ENCODE measurements at places on chromosomes 7 and 10. TPM values are rescaled to one million over a fixed set of nuclear protein-coding genes. Genes with fewer than 3 reads are reported as not detected.
A peak's percentile ranks its signal among the peaks of the same experiment; 100 is the strongest.

- DNase-seq: no peak
These were observed 363.1 kb downstream of the GATA3 start for GRCh38 chr10:8417631-8418030.

DNA sequence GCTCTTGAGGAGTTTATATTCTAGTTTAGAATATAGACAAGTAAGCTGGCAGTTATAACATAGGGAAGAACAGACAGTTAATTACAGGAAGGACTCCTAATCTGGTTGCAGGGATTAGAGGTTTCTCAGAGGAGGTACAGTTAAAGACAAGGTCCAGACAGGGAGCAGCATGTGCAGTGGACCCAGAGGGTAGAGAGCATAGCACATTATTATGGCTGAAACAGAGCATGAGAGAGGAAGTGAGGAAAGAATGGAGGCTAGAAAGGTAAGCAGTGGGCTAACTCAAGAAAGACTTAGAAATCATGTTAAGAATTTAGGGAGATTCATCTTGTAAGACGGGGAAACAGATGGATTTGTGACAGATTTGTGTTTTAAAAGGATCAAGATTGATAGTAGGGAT is 9.7 kb downstream of the MIOS start:
- DNase-seq: no peak

- DNase-seq: no peak
These were observed 31.0 kb downstream of the PDE1C start for GRCh38 chr7:32039000-32039756.

DNA sequence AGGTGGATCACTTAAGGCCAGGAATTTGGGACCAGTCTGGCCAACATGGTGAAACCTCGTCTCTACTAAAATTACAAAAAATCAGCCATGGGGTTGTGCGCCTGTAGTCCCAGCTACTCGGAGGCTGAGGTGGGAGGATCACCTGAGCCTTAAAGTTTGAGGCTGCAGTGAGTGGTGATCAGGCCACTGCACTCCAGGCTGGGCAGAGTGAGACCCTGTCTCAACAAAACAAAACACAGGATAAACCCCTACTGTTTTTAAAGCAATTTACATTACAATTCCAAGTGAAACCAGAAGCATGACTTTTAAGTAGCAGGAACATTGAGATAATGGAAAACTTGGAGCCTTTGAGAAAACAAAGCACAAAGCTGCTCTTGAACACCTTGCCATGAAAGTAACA is 92.4 kb upstream of the BTBD16 start:
- no peak for DNase-seq

GRCh38 chr7:135343361-135343760 is 109.7 kb downstream of the STRA8 start:
- DNase-seq: no peak

DNA sequence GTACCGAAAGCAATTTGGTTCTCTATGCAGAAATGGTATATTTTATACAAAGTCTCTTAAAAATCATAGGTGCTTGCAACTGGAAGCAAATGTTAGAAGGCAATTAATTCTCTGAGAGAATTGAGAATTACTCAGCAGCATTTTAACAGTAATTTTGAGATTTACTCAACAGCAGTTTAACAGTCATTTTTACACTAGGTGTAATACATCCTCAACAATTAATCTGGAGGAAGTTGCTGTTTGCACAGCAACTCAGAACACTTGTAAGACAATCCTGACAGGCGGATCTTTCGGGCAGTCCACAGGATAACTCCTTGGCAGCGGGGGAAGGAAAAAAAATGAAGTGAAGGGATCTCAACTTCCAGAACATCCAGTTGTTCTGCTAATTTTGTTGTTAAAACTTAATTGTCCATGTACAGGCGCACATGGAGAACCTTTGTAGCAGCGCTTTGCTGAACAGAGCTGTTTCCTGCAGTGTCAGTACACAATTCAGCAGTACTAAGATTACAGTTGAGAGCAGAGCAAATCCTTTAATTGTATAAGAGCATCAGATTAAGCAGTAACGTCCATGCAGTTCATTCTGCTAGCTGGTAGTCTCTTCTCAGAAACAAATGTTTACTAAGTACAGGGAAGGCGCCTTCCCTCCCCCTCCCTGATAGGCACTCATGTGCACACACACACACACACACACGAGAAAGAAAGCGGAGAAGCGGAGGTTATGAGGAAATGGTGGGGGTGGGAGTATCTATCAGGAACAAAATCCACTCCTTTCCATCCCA is 43.8 kb downstream of the ENO4 start:
- no peak for DNase-seq

GRCh38 chr10:16231734-16232435 is 204.9 kb upstream of the PTER start:
- DNase-seq: no peak

- no peak for DNase-seq
These were observed 20.5 kb downstream of the GSAP start for GRCh38 chr7:77395626-77396025.

DNA sequence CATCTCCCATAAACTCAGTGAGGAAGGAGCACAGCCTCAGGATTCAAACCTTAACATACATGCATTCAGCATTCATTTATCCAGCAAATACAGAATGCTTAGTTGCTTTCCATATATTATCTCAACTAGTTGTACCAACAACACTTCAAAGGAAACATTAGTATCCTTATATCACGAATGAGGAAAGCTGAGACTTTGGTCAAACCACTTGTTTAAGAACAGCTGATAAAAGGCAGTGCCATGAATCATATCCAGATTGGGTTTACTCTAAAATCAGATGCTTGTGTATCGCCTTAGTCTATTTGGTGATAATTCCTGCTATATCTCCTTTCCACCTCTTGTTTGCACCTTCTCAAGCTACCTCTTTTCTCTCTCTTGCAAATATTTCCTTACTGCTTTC is 1.9 kb upstream of the CPED1 start:
- no peak for DNase-seq

- DNase-seq: peak; percentile 77
These were observed 129.6 kb upstream of the MKLN1 start for GRCh38 chr7:131197920-131198615.

DNA sequence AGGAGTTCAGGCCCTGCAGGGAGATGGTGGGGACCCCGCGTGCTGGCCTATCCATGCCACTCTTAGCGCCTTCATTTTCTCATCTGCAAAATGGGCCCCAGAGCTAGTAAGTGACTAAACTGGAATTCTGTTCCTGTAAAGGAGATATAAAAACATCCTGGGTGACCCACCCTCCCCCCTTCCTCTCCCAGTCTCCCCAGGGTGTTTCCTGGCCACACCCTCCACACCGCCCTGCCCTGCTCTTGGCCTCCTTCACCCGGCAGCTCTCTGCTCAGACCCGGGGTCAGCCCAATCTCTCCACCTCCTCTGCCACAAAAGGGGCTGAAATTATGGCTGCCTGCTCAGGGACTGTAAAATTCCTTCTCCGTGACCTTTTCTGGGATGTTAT is 70.7 kb downstream of the C10orf105 start:
- DNase-seq: no peak

GRCh38 chr7:149637911-149638565 is 135.3 kb downstream of the ZNF467 start:
- no peak for DNase-seq

- no peak for DNase-seq
These were observed 172.8 kb downstream of the NRP1 start for GRCh38 chr10:33161550-33162247.

DNA sequence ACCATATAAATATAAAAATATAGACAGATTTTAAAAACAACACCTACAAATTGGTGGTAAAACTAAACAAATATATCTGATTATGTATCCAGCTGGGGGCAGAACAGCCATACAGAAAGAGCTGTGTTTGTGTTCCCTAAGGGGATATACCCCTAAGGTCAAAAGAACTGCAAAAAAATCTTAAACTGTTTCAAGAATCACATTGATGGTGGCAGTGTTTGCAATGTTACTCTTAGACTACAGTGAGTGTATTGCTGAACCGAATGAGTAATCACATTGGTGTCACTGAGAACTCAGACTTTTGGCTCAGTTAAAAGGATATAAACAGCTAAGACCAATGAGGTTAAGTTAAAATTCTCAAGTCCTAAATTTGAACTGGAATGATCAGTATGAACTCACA is 27.1 kb upstream of the PTPRN2 start:
- DNase-seq: peak; percentile 57

DNA sequence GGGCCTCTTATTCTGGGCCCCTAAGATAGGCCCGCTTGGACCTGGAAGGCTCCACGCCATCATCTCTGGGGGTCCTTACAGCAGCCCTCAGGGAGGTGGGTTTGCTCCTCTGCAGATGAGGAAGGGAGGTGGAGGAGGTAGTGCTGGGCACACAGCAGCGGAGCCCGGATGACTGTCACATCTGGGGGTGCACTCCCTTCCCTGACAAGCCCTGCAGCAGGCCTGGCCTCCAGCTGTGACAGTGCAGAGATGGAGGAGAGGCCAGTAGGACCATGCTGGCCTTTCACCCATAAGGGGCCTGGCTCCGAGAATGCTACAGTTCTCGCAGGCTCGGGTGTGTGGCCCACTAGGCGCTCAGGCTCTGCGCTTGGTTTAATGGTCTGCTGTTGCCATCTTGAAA is 9.2 kb downstream of the GDF2 start:
- no peak for DNase-seq

DNA sequence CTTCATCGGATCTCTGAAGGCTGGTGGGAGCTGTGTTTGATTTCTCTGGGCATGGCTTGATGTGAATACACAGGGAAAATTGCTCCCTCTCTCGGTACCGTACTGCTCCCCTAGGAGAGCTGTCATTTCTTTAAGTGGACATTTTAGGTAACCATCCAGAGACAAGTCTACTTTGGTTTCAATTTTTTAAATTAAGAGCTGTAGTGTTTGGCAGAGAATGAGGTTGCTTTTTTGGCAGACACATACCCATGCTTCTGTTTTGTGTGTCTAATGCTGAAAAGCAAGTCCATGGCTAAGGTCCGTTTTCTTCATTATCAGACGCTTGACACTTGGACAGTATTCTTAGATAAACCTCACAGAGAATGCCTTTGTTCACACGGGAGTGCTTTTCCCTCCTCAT is 61.3 kb upstream of the TRIL start:
- DNase-seq: no peak

DNA sequence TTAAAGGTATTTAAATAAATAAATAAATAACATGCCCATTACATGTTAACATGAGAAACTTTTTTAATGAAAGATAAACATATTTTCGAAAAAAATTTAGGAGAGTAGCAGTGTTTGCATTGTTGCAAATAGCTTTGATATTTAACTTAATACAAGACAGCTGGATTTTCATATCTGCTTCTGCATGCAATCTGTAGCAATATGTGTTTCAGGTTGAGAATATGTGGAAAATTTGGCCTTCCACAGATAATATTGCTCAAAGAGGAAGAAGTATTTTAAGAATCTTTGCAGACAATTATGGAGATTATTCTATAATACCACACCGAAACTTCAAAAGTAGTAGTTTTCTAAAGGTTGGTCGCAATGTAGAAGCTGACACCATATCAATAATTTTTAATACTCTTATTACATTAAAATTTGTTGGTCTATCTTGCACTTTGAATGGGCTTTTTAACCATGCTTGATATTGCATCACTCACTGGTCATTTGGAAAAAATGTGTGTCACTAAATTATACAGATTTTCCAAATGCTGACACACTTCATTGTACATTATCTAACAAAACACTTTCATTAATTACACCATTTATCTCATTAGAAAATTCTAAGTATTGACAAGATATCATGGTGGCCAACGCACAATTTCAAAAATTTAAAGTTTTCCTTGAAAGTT is 229.8 kb upstream of the HDAC9 start:
- no peak for DNase-seq

DNA sequence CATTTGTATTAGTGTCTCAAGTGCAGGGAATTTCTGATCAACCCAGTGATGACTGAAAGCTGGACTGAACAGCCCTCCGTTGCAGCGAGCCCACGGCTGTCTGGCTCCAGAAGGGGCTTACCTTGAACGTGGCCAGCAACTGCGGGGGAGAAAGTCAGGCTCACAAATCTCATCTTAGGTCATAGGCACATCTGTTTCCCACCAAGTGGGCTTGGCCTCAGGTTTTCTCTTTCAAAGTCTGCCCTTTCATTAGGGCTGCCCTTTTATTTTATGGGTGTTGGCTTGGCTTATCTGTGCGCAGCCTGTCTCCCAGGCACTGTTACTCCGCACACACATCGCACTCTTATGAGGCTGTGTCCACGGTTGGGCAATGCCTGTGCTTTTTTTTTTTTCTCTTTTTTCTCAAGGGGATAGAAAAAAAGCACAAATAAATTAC is 178.0 kb downstream of the JCAD start:
- DNase-seq: no peak

DNA sequence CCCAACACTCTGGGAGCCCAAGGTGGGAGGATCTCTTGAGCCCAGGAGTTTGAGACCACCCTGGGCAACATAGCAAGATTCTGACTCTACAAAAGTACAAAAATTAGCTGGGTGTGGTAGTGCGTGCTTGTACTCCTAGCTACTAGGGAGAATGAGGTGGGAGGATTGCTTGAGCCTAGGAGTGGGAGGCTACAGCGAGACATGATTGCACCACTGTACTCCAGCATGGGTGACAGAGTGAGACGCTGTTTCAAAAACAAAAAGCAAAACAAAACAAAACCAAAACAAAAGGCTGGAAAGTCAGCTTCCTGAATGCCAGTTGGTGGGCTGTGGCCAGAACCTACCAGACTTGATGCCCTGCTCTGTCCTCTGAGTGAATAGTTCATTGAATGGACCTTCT is 242.8 kb downstream of the PHTF2 start:
- DNase-seq: no peak

DNA sequence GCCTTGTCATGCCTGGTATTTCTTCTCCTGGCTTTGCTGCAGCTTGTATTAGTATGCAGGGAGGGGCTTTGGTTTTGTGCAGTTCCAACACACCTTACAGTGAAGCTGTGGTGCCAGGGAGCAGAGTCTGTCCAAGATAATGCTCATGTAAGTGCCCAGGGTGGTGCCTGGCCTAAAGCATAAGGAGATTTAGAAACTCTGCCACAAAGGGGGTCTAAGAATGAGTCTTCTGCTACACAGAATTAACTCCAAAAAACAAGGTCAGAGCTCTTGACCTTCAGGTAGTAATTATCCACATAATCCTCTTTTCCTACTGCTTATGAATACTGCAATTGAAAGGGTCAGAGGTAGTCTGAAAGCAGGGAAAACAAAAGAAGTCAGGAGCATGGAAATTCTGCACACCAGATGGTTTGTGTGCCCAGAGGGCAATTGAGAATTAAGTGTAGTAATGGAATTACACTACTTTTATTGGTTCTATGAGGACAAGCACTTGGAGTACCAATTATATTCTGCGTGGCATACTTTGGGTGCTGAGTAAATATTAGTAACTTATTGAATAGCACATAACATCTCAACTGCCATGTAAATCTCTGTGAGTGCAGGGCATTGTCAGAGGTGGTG is 121.5 kb downstream of the KAT6B start:
- no peak for DNase-seq

Gene SDK1
- total RNA-seq: 4.2 TPM

Gene MMP21
- total RNA-seq: not detected

Gene LIPJ
- not detected for total RNA-seq

Gene CYP3A4
- not detected for total RNA-seq

Gene CTBP2
- total RNA-seq: 101 TPM

Gene GPRIN2
- total RNA-seq: 2.2 TPM

Gene JCAD
- 29.0 TPM for total RNA-seq

Gene C7orf33
- not detected for total RNA-seq

Gene AS3MT
- total RNA-seq: 0.34 TPM

Gene PIP
- total RNA-seq: not detected

Gene CPA1
- total RNA-seq: not detected

Gene CALHM1
- total RNA-seq: not detected

Gene CFAP58
- 0.86 TPM for total RNA-seq

Measured in astrocyte (in vitro differentiated cells and primary cell).